ENCODE measurements at places on chromosomes 7 and 10. TPM values are rescaled to one million over a fixed set of nuclear protein-coding genes. Genes with fewer than 3 reads are reported as not detected.
A peak's percentile ranks its signal among the peaks of the same experiment; 100 is the strongest.

DNA sequence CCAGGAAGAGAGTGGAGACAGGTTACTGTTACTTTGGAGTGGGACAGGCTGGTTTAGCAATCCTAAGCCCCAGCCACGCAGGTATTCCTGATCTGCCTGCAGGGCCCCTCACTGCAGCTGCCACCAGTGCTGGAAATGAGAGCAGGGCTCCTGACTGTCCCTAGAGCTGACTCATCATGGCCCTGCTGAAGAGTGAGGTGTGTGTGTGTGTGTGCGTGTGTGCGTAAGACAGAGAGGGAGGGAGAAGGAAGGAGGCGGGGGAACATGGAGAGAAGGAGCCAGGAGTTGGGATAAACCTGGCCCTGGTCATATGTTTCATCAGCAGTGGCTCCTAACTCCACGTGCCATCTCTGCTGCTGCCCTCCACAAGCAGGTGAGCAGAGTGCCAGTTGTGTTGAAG lies 3.6 kb downstream of the FOXI2 start:
- peak; percentile 95 for ATAC-seq

The HOXA5 gene
- 89.6 TPM for total RNA-seq

GRCh38 chr7:151176401-151176800 lies 8.9 kb upstream of the GBX1 start:
- ATAC-seq: no peak

DNA sequence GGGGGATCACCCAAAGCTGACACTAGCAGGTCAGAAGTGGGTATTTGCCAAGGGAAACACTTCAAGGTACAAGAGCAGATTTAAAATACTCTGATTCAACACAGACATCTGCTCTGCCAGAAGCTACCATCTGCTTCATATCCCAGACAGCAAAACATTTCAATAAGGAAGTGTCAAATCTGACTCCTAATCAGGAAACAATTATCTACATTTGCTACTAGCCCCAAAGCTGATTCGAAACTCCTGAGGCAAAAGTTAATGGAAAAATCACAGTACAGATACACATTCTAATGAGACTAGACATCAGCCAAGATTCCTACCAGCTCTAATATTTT lies 48.9 kb downstream of the PARD3 start:
- no peak for ATAC-seq

DNA sequence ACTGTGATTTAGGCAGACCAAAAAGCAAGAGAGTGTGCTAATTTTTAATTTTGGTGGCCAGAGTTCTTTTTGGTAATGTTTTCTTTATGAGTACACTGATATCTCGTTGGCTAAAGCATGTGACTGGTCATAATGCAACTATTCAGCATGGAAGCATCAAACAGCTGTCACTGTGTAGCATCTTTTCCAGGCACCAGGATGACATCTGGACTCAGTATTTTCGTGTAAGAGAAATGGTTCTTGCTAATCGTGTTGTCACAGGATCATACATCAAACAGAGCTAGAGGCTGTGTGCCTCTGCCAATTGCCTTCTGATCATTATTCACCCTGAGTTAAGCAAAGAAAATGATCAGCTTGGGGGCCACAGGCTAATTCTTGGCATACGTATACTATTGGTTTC lies 118.9 kb downstream of the SND1 start:
- ATAC-seq: peak; percentile 59

The ABCB4 gene
- total RNA-seq: 0.60 TPM

The CNTNAP2 gene
- 9.2 TPM for total RNA-seq

The ITPRID1 gene
- total RNA-seq: 0.59 TPM

The GIMAP2 gene
- total RNA-seq: 2.4 TPM

GRCh38 chr7:23346316-23346715 lies 47.2 kb downstream of the MALSU1 start:
- no peak for ATAC-seq

DNA sequence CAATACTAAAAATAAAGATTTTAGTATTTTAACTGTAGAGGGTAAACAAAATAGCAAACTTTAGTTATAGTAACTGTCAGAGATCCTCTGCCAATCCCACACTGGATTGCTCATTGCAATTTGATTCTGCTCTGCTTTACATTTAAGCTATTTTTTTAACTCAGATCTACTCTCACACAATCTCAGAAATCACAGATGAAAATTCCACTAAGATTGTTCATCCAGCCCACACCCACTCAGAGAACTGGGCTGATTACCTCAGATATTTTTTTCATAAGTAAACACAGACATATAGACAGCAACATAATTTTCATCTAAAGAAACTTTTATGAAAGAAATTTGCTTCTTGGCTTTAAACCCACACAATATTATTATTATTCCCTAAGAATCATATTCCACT lies 7.0 kb downstream of the OSBPL3 start:
- ATAC-seq: no peak

- ATAC-seq: no peak
These were observed 2.8 kb upstream of the TRIP6 start for GRCh38 chr7:100864263-100864845.

GRCh38 chr10:61765176-61766087 lies 102.7 kb downstream of the CABCOCO1 start:
- no peak for ATAC-seq

DNA sequence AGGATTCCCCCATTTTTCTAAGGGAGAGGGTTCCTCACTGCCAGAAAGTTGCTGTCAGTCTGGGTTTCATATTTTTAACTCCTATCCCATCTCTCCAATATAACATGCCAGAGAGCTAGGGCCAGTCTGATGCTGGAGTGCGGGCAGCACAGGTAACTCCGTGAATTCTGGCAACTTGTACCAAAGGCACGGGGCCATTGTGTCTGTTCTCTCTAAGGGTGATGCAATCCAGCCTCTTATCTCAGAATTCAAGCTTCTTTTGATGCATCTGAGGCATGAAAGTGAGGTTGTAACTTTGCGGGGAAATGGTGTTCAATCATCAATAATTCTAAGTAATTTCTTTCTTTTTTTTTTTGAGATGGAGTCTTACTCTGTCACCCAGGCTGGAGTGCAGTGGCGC lies 1074.4 kb downstream of the TYW1 start:
- ATAC-seq: no peak

The POU6F2 gene
- total RNA-seq: 2.7 TPM

DNA sequence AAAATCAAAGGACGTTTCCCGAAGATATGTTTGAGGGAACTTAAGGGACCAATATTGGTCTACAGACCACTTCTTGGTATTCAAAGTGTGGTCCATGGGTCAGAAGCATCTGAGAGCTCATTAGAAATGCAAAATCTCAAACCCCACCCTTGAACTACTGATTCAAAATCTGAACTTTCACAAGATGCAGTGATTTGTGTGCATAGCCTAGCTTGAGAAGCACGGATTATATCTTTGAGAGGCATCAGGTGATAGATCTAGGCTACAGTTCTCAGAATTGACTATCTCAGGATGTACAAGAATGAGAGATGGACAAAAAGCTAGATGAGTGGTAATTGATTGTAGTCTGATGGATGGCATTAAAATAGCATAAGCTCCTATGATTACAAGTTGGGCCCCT lies 19.5 kb downstream of the CYP3A4 start:
- peak; percentile 10 for ATAC-seq

The AKR1D1 gene
- 0.05 TPM for total RNA-seq

GRCh38 chr7:114217026-114217806 lies 197.4 kb upstream of the FOXP2 start:
- no peak for ATAC-seq

The TMEM178B gene
- 18.1 TPM for total RNA-seq

GRCh38 chr7:83677180-83677866 lies 28.4 kb upstream of the SEMA3E start:
- ATAC-seq: peak; percentile 67

The SPDYE9 gene
- total RNA-seq: 0.46 TPM

The C10orf105 gene
- total RNA-seq: 11.5 TPM

- ATAC-seq: no peak
These were observed 54.8 kb upstream of the TNKS2 start for GRCh38 chr10:91743465-91743864.

- ATAC-seq: no peak
These were observed 379.1 kb downstream of the ADRA2A start for GRCh38 chr10:111455776-111456426.

The NPFFR1 gene
- total RNA-seq: 0.07 TPM

DNA sequence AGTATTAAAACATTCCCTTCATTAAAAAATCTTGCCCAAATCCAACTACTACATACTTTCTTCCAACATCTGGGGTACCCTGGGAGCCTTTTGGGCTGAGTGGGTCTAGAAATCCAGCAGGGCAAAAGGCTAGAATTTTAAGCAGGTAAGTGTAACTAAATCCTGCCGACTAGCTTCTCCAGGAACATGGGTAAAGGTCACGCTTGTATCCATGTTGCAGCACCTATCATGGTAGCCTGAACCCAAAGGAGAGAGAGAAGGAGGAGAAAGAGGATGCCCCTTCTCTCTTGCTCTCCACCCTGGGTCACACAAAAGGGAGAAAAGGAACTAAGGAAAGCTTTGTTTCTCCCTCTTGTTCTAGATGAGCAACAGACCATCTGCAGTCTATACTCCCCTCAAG lies 53.3 kb downstream of the ZNF680 start:
- no peak for ATAC-seq

GRCh38 chr7:44891372-44891771 lies 6.0 kb upstream of the PURB start:
- ATAC-seq: no peak

- no peak for ATAC-seq
These were observed 16.6 kb upstream of the AQP1 start for GRCh38 chr7:30894866-30895605.

DNA sequence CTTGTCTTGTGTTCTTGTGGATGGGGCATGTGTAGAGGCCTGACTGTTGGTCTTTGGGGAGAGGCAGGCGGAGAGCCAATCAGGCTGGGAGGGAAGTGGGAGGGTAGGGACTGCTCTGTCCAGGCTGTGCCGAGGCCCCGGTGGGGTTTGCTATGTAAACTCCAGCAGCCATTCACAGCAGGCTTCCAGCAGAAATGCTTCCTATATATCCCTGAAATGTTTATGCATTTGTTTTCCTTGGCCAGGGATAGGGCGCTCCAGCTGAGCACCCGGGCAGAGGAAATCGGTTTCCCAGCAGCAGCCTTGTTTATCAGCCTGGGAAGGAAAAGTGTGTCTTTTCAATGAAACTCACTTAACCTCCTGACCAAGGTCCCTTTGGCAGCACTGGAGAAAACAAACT lies 18.3 kb upstream of the AQP1 start:
- ATAC-seq: peak; percentile 46

The C10orf67 gene
- total RNA-seq: 0.50 TPM

The TAS2R5 gene
- total RNA-seq: 3.3 TPM

The CC2D2B gene
- 1.2 TPM for total RNA-seq

DNA sequence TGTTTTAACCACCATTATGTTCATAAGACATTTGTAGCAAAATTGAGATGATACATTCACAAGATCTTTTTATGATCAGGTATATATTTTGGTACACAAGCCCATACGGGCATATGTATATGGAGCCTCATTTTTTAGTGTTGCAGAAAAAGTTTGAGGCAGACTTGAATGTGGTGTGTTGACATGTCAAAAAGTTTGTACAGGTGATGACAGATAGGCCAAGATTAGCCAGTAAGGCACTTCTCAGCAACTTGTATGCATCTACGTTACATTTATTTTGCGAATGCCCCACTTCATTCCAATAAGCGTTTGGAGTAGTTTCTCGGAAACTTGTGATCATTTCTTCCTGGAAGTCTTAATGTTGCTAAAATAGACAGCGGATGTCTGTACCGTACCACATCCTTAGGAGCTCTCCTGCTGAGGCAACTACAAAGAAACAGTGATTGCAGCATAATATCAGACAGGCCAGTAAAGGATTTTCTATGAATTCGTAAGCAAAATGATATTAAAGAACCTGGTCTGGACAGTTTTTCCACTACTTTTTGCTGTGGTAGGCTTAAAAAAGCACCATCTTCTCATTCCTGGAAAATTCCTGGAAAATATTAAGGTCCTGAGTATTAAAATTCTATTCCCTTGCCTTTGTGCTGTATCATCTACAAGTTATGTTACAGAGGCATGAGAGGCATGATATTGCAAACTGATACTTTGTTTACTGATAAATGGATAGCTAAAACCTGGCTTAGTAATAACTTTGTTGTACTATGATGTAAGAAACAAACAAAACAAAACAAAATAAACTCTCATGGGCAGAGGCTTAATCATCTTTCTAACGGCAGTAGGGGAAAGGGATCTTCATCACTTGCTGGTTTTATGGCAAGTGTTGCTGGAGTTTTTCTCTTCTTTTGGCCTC lies 153.6 kb downstream of the HDAC9 start:
- ATAC-seq: no peak

- ATAC-seq: no peak
These were observed 49.2 kb upstream of the FAM133B start for GRCh38 chr7:92639213-92639896.

The SLC13A1 gene
- total RNA-seq: 0.06 TPM

The ELN gene
- total RNA-seq: 0.69 TPM

DNA sequence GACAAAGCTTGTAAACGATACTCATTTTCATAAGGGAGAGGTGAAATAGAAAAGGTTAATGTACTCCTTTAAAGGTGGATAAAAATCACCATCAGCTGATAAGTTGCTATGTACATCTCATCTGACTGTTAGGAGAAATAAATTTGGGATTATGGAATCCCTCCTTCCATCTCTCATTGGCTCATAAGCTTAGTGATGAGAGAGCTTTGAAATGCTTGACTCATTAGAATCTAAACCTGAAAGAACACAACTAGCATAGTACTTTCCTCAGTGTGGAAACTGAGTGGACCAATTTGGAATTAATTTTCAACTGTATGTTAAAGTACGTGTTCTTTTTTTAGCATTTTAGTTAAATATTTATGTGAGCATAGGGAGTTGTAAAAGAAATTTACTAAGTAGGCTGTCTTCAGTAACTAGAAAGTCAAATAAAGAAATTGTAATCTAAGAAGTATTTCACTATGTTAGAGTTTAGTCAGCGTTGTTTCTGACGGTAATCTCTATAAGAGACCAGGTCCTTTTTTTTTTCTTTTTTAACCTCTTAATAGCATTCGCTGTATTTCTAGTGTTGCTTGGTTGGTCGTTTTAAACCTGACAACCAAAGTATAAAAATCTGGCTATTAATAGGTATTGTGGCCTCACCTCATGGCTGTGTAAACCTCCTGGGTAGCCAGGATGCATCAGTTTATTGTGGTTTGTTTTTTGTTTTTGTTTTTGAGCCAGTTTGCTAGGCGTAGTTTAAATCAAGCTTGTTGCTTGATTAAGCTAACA lies 34.4 kb downstream of the FHIP2A start:
- no peak for ATAC-seq

- ATAC-seq: peak; percentile 85
These were observed at the start of gene CADPS2 for GRCh38 chr7:122886357-122887081. TSS of gene CADPS2 (minus strand) at chr7:122886460. CDS start at chr7:122886337, 123 bp downstream.

The EGFR gene
- total RNA-seq: 2.4 TPM

The ANKRD30A gene
- 0.18 TPM for total RNA-seq

- no peak for ATAC-seq
These were observed 10.7 kb downstream of the IRF5 start for GRCh38 chr7:128948312-128948973.

DNA sequence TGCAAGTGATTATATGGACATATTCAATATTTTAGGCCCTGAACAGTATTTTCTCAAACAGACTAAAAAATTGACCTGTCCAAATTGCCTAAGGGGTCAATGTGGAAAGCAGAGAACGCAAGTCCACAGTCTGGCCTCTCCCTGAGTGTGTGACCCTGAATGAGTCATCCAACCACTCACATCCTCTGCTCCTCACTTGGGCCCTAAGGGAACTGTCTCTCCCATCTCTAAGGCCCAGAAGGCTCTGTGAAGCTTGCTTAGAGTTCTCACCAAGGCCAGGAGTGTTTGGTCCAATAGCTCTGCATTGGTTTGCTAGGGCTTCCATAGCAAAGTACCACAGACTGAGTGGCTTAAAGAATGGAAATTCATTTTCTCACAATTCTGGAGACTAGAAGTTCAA lies 155.1 kb downstream of the LSM5 start:
- ATAC-seq: no peak

Measured in motor neuron (in vitro differentiated cells).